Glutamatergic neuron (in vitro differentiated cells): ENCODE measurements at places on chromosomes 1 and 21. TPM values are rescaled to one million over a fixed set of nuclear protein-coding genes. Genes with fewer than 3 reads are reported as not detected.
A peak's percentile ranks its signal among the peaks of the same experiment; 100 is the strongest.

DNA sequence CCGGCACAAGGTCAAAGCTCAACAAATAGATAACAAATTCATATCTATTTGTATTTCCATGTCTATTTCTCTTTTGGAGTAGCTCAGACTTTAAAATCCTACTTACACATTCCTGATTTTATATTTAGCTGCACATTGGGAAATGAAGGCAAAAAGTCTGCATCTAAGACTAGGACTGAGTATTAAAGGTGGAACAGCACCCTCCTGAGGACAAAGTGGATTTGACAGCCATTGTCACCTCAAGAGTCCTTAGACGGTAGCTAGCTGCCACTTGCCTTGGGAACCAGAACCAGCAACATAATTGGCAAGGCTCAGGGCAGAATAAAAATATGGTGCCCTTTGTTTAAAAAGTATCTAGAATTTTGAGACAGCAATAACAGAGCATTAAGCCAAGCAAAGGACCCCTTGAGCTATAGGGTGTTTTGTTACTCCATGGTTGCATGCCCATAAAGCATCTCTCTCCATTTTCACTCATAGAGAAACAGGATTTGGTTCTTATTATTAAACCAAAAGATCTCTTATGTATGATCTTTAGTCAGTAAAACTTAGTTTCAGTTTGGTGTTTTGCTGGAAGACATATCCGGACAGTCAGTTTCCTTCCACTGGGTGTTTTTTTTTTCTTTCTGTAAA lies 30.0 kb upstream of the SGIP1 start:
- peak; percentile 58 for DNase-seq

DNA sequence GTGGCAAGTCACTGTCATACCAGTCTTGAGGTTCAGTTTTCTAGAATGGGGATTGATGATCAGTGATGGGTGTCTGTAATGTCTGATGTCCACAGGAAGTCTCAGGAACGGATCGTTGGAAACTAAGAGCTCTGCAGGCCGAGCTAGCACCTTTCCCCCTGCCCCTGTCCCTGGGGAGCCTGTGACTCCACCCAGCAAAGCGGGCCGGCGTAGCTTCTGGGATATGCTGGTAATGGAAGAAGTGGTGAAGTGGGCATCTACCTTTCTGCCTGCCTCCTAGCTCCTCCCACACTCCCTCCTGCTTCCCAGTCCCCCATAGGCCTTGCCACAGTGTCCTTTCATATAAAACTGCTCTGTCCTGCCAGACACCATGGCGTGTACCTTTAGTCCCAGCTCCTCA lies 13.4 kb downstream of the HYI start:
- peak; percentile 6 for DNase-seq

GRCh38 chr1:247437551-247438505 lies 20.1 kb downstream of the OR2B11 start:
- no peak for DNase-seq

GRCh38 chr1:56115701-56116100 lies 463.7 kb downstream of the PLPP3 start:
- no peak for DNase-seq

DNA sequence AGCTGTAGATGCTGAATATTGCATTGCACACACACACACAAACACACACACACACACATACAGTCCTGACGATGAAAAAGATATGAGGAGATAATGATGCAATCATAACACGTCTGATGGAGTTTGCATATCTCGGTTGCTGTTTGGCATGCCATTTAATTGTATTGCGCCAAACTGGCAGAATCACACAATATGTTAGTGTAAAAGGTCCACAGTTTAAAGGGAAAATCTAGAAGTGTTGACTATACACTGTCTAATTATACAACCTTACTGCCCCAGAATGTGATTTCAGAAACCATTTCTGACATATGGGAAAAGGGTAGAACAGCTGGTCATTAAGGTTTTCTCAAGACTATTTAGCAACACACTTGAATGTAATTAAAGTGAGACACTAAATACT lies 123.7 kb upstream of the PROX1 start:
- DNase-seq: no peak

Gene A3GALT2
- 0.71 TPM for total RNA-seq

DNA sequence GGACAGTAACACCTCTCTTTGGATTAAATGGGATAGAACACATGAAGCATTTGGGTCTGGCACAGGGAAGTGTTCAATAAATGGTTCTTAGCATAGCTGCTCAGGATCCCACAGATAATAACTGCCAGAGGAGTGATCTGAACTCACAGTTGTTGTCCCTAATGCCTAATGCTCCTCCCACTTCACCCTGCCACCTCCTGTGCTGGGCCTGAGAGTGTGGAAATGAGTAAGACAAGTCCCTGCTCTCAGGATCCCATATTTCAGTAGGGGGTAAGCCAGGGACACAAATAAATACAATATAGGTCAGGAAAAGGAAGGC lies 19.9 kb upstream of the FOXO6 start:
- no peak for DNase-seq

Gene RNU1-3
- 3,598 TPM for total RNA-seq

DNA sequence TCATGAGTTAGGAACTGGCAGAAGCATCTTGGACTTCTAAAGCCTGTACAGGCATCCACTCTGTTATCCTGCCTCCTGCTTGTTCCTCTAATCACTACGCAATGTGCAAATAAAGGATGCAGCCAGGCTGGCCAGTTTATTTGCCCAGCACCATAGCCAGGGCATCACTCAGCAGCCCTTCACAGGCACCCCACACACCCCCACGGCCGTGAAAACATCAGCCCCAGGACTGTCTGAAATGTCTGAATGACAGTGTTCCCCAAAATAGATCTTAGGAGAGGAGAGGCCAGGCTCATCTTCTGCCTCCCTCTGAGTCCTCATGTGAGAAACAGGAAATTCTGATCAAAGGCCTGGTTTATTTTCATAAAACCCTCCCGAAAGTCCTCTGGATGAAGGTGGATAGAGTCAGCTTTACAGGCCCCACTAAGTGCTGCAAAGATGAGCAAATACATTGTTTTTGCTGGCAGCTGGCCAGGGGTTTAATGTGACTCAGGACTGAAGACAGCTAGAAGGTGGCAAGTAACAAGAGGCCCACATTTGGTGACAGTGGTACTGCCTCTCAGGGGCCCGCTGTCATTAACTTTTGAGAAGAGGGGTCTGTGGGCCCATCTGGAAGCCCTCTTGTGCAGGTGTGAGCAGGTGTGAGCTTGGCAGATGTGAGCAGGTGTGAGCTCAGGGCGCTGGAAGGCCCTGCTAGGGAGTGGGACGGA lies 32.9 kb downstream of the GRHL3 start:
- DNase-seq: no peak

DNA sequence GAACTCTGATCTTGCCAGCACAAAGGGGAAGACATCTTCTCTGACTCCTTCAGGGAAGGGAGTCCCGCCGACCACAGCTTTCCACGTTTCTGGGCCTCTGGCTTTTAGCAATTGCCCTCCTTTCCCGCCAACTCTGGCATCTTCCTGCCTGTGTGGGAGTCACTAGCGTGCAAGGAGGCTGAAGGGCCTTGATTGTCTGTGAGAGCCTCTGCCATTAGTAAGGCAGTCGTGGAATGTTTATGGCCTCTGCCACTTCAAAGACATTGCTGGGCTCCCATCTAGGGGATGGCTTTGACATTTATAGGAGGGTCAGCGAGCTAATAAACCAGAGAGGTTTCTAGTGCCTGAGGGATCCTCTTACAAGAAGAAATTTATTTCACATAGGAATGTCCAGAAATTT lies 14.3 kb upstream of the PROK1 start:
- no peak for DNase-seq

Gene OXCT2
- total RNA-seq: 0.37 TPM

- DNase-seq: no peak
These were observed 443.2 kb downstream of the CAMTA1 start for GRCh38 chr1:7228252-7228961.
